ENCODE measurements at places on chromosomes 16 and 17. TPM values are rescaled to one million over a fixed set of nuclear protein-coding genes. Genes with fewer than 3 reads are reported as not detected.

DNA sequence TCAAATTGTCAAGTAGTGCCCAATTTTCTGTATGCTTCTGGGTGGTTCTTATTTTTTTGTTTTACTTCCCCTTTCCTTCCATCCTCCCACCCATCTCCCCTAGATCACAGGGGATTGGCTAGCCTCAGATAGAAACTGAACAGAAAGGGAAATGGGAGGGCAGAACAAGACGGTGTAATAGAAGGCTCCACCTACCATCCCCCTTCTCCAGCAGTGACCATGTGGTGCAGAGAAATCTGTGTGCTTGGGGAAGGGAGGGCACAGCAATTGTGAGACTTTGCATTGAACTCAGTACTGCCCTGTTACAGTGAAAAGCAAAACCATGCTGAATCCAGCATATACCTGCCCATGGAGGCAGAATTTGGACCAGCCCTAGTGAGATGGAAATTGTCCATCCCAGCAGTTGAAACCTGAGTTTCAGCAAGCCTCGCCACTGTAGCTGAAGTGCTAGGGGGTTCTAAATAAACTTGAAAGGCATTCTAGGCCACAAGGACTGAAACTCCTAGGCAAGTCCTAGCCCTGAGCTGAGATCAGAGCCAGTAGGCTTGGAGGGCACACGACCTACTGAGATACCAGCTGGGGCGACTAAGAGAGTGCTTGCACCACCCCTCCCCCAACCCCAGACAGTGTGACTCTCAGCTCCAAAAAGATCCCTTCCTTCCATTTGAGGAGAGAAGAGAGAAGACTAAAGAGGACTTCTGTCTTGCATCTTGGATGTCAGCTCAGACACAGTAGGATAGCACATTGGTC is 5.2 kb downstream of the SLFN11 start:
- H3K36me3 ChIP-seq, result no peaks in the 10 kb centered on the region
- H3K4me1 ChIP-seq, result no peaks in the 10 kb centered on the region
- H3K27ac ChIP-seq, result no peak overlapping the region

DNA sequence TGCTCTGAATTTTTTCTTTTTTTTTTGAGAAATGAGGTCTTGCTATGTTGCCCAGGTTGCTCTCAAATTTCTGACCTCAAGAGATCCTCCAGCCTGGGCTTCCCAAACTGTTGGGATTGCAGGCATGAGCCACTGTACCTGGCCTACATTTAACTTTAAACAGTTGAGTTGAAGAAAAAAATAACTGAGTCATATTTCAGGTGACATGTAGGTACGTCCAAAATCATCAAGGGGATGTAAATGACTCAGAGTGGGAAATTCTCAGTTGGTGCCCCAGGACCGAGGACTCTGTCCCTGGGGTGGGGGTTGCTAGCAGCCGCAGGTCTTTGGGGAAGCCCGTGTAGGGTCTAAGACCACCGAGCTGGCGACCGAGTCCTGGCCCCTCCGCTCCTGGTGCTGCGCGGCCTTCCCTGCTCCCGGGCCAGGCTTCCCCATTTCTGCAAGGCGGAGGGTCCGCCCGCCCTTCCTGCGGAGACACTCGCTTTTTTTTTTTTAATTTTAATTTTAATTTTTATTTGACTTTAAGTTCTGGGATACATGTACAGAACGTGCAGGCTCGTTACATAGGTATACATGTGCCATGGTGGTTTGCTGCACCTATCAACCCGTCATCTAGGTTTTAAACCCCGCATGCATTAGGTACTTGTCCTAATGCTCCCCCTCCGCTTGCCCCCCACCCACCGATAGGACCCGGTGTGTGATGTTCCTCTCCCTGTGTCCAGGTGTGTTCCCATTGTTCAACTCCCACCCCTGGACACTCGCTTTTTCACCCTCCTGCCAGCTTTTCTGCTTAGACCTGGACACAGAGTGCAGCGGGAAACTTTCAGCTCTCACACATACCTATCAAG is 12.7 kb upstream of the N4BP1 start:
- no peaks in the 10 kb centered on the region for H3K4me1 ChIP-seq
- no peak for DNase-seq
- H3K27me3 ChIP-seq, result no peaks in the 10 kb centered on the region
- H3K36me3 ChIP-seq, result no peaks in the 10 kb centered on the region

- H3K4me1 ChIP-seq, result no peaks in the 10 kb centered on the region
- DNase-seq, result peak; percentile 17
- no peaks in the 10 kb centered on the region for H3K27me3 ChIP-seq
- H3K27ac ChIP-seq, result no peak overlapping the region
These were observed 40.1 kb downstream of the LITAF start for GRCh38 chr16:11546608-11547061.

DNA sequence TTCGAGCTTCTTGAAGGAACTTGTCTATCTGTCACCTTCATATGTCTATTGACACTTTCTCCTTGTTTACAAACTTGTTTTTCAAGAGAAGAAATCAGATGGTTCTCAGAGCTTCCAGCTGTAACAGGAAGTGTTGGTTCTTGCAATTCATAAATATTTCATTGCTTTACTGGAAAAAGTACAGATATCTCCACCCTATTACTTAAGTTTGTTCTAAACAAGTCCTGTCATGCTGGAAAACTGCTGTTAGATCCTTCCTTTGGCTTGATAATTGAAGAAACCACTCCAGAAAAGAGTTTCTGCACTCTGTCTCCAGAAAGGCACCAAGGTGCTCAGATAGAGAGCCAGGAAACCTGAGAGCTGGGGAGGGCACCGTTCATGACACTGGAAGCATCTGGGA is 181.6 kb downstream of the DNAH9 start:
- DNase-seq, result no peak
- no peaks in the 10 kb centered on the region for H3K27me3 ChIP-seq
- no peak overlapping the region for H3K27ac ChIP-seq
- H3K36me3 ChIP-seq, result no peaks in the 10 kb centered on the region

The ABI3 gene
- not detected for total RNA-seq

The ZKSCAN2 gene
- 5.4 TPM for total RNA-seq
